ENCODE measurements at places on chromosomes 5 and 9.

- DNase-seq = no peak
Observed at GRCh38 chr5:155783791-155784190, 543.2 kb upstream of the SGCD start.

DNA sequence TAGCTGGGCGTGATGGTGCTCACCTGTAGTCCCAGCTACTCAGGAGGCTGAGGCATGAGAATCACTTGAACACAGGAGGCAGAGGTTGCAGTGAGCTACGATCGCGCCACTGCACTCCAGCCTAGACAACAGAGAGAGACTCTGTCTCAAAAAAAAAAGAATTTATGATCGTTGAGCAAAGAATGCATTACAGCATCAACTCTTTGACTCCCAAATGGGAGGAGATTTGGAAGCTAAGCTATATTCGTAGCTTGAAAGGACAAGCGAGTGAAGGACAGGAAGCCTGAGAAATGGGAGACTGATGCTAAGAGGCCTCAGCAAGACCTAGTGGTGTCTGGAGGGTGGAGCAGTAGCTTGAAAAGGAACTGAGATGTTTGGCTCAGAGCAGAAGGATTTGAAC, 10.3 kb upstream of the CCIN start:
- no peak for DNase-seq

DNA sequence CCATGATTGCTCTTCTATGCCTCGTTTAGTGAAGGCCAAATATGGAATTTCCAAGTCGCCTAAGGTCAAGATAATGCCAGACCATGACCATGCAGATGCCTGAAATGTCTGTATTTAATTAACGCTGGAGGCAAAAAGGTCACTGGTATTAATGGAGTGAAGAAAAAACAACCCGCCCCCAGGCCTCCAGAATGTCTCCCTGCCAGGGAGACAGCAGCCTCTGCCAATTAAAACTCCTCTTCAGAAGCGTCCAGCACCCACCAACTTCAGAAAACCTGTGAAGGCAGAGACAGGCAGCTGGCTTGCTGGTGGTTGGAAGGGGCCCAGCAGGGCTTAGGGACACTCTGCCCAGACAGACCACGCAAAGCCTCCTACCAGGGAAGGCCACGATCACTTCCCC, 94.4 kb downstream of the VAV2 start:
- no peak for DNase-seq

- no peak for DNase-seq
Observed at GRCh38 chr9:132126680-132127236, 35.1 kb upstream of the NTNG2 start.

DNA sequence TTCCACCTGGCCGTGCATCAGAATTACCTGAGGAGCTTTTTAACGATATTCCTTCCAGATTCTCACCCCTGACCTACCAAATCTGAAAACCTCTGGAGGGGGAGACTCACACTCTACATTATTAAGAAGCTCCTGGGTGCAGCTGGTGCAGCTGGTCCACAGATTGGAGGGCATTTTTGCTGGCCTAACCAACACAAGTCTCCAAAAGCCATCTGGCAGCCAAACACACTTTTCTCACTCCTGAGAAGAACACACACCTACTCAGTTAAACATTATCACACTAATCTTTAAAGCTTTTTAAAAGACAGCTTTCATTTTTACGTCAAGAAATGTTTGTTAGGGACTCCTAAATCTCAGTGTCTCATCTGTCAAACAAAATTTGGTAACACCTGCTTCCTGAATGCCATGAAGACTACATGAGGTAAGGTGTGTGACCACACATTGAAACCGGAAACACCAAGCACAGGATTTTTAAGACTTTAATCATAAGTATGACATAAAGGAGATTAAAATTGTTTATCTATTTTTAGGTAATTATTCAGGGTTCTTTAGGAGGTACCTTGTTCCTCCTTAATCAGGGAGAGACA, 14.2 kb upstream of the PTPN3 start:
- DNase-seq = no peak

- no peak for DNase-seq
Observed at GRCh38 chr5:137085206-137085605, 413.9 kb downstream of the SPOCK1 start.
